ENCODE measurements at places on chromosomes 6 and 20.

- no peak for DNase-seq
Measured at GRCh38 chr6:20433321-20433720, 31.6 kb downstream of the E2F3 start.

DNA sequence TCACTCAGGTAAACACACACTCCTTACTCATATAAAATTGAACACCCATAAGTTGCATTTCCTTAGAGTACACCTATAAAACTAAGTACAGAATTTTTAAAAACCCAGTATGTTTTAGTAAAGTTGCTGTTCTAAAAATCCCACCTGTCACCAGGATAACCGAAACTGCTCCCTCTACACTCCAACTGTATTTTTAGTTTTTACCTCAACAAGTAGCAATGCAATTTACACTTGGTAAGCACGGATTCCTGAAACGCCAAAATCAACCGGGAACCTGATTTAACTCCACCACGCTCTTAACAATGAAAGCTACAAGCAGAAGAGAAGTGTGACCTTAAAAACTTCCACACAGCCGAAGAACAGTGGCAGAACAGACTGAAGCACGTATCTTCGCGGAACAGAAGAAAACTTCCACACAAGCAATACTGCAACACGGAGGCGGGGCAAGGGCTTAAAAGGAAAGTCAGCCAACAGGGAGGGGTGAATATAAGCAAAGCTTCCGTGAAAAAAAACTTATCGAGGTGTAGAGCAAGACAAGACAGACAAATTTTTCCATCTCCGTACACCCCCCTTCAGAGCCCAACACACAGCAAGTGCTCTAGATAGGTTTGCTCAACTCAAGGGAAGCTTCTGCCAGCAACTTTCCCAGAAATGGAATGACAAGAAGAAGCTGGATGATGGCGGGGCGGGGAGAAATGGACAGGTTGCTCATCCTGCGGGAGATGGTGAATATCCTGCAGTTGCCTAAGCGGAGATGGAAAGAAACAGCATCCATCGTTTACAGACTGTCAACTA is 1.4 kb downstream of the STAU1 start:
- peak; percentile 52 for DNase-seq

DNA sequence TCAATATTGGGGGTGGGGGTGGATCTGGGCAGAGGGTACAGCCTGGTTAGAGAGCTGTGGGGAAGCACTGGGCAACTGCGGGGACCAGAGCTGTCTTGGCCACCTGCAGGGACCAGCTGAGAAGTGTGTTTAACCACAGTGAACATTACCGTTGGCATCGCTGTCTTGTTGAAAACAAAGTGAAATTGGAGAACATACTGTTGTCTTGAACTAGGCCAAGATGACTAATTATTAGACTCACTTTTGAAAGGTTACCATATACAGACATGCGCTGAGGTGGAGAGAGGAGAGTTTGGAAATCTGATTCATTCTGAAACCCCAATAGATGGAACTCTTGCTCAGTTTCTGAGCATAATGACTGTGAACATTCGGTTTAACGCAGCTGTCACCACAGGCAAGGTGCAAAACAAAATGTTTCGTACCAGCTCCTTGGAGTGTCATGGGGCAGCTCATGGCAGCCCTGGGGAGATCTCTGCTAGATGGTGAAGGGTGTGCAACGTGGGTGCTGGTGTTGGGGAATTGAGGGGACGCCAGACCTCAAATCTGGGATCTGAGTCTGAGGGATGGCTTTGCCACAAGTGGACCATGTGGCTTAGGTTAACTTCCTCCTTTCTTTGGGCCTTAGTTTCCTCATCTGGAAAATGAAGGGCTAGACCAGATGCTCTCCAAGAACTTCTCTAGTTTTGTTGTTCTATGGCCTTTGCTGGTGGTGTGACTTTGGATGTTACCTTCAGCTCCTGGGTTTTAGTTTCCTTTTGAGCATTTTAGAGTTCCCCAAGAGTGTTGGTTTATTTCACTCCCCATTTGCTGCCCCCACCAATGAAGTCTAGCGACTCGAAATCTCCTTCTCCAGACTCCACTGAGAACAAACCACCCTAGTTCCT is 24.6 kb upstream of the GTSF1L start:
- DNase-seq: no peak

GRCh38 chr6:35569011-35569461 is 56.3 kb upstream of the TULP1 start:
- DNase-seq: no peak
